GM20000 (cell line): ENCODE measurements at places on chromosomes 12 and 14.

DNA sequence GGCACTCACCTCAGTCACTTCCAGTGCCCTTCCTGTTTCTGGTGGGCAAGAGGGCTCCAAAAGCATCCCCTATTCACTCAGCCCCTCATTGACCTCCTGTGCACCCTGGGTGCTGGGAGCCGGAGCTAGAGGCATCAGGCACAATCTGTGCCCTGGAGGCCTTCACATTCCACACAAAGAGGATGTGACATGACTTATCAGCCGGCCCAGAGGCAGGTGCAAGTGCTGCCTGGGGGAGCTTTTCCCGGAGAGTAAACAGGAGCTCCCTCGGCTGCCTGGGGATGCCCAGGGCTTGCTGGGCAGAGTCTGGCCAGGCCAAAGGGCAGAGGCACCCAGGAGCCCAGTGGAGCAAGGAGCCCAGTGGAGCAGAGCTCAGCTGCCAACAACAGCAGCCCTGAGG lies 64.5 kb downstream of the BCL11B start:
- DNase-seq, result no peak

- no peak for DNase-seq
Observed at GRCh38 chr12:30169839-30170591, 386.3 kb upstream of the TMTC1 start.

GRCh38 chr14:70489579-70490200 lies 37.7 kb downstream of the ADAM21 start:
- DNase-seq, result no peak

DNA sequence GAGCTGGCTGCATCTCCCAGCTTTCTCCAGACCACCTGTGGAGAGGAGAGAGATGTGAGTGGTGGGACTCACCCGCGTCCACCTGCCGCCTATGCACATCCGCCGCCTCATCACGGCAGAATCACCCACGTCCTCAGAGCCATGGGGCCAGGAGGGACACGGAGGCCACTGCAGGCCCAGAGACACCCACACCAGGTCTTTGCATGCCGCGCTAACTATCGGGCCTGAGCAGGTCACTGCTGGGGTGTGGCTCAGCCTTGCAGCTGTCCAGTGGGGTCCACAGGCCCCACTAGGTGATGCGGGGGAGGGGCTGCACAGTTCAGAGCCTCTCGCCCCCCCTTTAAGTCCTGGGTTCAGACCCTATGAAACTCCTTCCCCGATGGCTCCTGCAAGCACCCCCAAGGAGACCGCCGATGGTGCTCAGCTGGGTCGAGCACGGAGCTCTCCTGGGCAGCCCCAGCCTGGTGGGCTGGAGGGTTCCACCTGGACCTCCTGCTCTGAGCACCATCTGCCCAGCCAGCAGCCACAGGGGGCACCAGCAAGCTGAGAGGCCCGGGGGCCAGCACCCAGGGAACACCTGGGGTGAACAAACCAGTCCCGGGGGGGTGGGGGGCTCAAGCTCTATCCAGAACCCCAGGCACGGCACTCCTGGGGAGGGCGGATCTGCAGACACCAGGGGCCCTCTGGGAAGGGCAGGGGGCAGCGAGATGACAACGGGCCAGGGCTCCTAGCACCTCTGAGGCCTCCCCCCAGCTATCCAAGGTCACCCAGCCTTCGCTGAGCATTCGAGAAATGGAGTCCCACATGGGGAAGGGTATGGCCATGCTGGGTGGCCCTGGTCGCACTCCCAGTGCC lies 34.3 kb downstream of the CCNK start:
- no peak for DNase-seq

GRCh38 chr14:59154373-59154772 lies 34.1 kb upstream of the DAAM1 start:
- DNase-seq, result no peak

DNA sequence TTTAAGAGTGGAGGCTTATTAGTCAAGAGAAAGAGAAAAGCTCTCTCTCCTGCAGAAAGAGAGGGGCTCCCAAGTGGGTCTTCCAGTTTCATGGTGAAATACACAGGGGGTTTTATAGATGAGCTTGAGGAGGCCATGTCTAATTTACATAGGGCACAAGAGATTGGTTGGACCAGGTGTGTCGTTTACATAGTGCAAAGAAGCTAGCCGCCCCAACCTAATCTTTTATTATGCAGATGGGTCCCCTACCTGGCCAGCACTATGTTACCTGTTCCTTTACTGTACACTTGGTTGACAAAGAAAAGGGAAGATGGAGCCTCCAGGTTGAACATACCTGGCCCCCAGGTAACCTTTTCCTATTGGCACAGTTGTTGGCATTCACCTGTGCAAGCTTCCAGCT lies 195.0 kb downstream of the PIK3C2G start:
- DNase-seq, result no peak

DNA sequence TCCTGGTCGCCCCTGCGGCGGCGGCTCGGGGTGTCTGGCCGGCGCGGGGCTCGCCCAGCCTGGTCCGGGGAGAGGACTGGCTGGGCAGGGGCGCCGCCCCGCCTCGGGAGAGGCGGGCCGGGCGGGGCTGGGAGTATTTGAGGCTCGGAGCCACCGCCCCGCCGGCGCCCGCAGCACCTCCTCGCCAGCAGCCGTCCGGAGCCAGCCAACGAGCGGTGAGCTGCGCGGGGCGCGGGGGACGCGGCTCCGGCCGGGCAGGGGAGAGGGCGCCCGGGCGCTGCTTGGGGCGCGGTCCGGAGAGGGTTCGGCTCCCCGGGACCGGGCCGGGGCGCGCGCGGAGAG lies at the start of gene LGALS3:
TSS of gene LGALS3 (plus strand) at position 167 of the 342 bp plus-strand sequence. CDS start 8,122 bp downstream, outside the sequence.
- peak; percentile 92 for DNase-seq

DNA sequence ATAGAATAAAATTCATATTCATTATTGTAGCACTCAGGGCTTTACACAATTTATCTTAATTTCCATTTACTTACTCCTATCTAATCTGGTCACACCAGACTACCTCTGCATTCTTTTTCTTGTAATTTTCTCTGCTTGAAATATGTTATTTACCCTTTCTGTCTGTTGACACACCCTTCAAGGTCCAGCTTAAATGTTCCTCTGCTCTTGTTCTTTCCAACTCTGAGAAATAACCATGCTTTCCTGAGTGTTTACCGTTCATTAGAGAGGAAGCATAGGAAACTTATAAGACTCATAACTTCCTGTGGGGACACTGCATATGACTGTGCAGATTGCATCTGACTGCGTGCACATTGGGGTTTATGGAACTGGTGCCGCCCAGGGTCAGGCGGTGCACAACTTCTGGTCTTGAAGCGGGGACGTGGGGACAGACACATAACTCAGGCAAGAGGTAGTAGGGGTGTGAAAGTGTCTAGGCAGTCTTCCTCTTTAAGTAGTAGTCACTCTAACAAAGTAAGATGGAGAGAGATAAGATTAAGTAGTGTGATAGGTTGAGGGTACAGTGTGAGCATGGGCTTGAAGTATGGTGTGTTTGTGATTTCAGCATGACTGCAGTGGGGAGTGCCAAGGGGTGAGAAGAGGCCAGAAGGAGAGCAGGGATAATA lies 42.6 kb upstream of the FOXJ2 start:
- DNase-seq, result peak; percentile 22

DNA sequence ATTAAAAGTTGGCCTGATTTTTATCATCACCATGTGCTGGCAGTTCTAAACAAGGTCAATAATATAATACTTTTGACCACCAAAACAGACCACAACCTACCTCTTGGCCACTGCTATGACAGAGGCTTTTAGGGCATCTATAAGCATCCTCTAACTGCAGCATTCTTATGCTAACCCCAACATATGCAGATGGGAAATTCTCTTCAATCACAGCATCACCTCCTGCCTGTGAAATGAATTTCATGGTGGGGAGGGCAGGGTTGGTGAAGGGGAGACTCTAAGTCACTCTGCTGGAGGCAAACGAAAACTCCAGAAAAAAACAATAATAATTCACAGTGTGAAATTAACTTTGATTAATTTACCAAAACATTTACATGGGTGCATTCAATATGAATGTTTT lies 78.8 kb upstream of the FAR2 start:
- no peak for DNase-seq

GRCh38 chr14:28745176-28745575 lies 21.4 kb upstream of the FOXG1 start:
- no peak for DNase-seq

GRCh38 chr12:6430124-6430989 lies 14.4 kb upstream of the CD27 start:
- DNase-seq, result no peak

DNA sequence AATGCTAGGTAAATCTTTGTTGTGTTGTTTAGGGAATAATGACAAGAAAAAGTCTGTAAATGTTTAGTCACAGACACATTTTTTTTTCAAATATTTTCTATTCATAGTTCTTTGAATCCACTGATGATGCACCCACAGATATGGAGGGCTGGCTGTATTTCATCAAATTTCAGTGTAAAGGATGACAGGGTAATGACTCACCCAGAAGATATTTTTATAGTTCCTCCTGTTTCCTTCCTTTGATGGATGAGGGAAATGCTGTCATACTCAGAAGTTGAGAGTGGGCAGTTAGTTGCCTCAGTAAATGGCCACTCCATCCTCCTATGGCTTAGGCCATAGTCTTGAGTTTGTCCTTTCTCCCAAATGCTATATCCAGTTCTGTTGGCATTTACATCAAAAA lies 76.9 kb upstream of the REP15 start:
- DNase-seq, result no peak

DNA sequence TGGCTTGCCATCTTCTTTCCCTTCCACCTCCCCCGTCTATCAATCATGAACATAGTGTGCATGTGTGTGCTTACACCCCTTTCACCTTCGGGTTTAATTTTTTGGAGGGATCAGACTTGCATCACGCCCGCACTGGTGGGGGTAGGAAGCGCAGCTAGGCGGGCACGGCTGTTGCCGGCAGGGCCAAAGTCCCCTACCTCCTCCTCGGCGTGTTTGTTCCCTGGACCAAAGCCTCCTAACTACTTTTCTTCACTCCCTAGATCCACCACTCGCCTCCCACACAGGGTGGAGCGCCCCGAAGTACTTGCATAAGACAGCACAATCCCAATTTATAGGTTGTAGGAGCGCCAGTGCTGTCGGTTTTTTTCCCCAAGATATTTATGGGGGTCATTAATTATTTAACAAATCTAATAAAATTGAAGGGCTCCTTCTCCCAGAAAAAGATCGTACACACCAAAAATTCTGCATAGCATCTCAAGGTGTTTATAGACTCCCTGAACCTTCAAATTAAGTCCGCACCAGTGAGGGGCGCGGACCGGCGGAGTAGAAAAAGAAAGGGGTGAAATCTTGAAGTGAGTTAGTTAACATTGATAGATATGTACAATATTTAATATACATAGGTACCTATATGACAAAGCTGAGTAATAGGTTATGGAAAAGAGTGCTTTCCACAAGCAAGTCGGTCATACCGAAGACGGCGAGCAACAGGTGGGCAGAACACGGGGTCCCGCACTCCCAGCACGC lies 717 bp downstream of the PKP2 start:
- DNase-seq, result no peak

- DNase-seq, result no peak
Observed at GRCh38 chr14:101472518-101472849, 88.8 kb upstream of the DIO3 start.

DNA sequence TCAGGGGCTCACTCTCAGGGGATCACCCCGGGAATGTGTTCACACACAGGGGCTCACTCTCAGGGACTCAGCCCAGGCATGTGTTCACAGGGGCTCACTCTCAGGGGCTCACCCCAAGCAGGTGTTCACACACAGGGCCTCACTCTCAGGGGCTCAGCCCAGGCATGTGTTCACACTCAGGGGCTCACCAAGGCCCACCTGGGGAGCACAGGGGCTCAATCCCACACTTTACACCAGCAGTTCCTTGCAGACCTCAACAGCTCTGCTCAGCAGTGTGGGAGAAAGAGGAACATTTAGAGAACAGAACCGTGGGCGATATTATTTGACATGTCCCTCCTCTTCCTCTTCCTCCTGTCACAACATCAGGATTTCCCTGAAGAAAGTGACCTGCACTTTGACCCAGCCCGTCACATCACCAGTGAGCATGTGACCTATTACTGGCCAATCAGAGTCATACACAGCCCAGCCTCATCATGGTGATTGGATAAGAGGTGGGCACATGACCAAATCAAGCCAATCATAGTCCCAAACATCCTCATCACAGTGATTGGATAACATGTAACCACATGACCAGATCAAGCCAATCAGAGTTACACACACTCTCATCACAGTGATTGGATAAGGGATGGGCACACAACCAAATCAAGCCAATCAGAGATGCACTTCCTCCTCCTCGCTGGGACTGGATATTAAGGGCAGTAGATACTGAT lies 359.4 kb upstream of the SFSWAP start:
- DNase-seq, result no peak

DNA sequence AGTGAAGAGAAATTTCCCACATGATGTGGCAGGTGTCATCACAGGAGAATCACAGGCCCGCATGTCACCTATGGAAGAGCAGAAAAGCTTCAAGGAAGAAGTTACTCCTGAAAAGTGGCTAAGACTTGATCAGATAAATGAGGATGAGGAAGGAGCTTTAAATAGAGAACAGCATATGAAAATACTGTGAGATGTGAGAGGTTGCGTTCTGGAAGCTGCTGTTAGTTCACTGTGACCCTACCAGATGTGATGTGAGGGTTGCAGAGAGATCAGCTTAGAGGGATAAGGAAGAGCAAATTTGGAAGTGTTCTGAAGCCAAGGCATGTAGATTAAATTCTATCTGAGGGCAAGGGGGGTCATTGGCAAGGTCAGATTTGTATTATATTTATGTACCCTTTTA lies 17.1 kb downstream of the ERP27 start:
- DNase-seq, result no peak

DNA sequence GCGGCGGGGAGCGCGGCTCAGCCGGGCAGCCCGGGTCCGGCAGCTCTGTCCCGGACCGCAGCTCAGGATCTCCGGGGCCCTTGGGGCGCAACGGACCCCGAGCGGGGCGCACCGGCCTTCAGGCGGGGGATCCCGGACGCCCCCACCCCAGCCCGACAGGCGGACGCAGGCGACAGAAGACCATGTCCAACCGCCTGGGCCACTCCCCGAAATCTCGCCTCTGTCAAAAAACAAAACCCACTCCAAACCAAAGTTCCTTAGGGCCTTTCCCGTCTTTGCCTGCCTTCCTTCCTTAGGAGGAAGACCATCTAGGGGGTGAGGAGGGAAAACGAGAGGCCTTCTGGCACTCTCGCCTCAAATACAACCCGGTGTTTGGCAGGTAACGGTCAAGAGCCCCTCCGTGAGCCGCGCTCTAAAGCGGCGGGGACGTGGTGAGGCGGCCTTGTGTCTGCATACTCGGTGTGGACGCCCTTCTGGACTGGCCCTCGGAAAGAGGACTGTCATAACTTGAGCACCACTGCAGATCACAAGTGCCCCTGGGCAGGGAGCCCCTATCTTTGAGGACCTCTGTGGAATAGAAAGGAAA lies 604 bp downstream of the HCFC2 start:
- peak; percentile 27 for DNase-seq

DNA sequence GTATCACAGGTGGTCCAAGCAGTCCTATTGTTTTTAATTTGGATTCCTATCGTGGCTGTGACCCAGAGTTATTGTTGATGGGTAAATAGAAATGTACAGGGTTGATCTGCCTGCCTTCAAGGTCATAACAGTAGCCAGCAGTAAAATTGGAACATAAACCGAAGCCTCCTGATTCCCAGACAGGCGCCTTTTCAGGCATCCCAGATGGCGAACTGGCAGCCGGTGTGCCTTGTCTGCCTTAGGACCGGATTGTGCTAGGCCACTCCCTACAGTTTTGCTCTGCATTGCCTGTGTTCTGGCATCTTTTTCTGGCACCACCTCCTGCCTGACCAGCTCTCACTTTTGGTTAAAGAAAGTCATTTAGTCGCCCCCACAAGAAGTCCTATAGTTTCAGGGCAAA lies 22.2 kb downstream of the TMEM117 start:
- DNase-seq, result no peak
